ENCODE measurements at places on chromosomes 11 and 22.
A peak's percentile ranks its signal among the peaks of the same experiment; 100 is the strongest.

- no peak for DNase-seq
These were observed 188 bp upstream of the MTNR1B start for GRCh38 chr11:92969293-92969633.

DNA sequence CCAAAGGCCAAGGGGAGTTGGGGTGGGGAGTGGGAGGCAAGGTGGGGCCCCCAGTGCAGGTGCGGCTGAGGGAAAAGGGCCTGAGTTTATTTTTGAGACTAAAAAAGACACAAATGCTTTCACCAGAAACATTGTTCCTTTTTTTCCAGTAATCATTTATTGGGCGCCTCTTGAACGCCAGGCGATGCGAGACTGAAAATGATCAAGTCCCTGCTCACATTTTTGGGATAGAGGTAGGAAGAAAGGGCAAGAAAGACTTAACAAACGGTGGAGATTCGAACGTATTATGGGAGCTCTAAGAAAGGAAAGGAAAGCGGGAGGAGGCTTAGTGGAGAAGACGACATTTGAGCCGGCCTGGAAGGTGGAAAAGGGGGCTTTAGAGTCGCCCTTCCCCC lies 796 bp upstream of the SF3B2 start:
- DNase-seq, result no peak

DNA sequence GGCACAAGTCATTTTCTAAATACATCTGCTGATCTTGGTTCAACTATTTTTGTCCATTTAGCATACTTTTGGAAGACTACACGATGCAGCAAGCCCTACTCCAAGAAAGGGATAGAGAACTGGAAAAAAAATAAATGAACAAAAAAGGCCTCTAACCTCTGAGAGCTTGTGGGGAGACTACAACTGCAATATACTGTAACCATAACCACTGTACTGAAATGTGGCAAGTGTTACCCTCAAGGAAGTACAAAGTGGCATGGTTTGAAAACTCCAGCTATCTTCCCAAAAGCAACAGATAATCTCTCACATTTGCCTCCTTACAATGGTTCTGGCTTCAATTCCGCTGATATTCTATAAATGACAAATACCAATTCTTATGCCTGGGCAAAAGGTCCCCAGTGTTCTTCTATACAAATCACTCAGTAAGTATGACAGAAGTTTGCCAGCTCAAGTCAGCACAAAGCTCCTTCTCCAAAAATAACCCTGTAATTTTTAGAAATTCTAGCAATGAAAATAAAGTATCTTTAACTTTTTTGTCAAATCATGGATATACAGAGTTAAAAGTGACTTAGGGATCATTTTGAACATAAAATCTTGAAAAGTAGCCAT lies 22.9 kb downstream of the AMBRA1 start:
- no peak for DNase-seq

DNA sequence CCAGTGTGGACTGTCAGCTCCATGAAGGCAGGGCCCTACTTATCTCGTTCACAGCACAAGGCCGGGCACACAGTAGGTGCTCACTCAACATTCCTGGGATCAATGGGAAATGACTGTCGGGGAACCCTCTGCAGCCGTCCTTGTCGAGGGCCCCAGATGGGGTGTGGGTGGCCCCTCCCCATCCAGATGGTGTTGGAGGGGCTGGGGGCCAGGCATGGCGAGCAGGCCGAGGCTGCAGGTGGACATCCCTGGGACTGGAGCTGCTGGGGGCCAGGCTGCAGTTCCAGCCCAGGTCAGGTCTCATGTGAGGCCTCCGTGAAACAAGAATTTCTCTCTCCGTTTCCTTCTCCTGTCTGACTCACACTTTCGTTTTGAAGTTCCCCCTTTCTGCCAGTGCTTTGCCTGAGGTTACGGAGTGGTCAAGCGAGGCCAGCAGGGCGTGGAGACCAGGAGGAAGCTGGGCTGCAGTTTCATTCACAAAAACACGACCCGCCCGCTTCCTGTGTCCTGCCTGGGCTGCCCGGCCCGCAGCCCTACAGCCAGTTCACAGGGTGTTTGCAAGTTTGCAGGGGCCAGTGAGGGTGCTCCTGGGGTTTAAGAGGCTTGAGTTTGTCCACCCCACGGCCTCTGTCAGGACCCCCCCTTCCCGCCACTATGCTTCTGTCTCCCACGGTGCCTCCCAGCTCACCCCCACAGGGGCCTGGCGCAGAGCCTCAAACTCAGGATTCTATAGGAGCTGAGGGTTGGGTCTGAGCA lies 4.5 kb downstream of the MYEOV start:
- no peak for DNase-seq

DNA sequence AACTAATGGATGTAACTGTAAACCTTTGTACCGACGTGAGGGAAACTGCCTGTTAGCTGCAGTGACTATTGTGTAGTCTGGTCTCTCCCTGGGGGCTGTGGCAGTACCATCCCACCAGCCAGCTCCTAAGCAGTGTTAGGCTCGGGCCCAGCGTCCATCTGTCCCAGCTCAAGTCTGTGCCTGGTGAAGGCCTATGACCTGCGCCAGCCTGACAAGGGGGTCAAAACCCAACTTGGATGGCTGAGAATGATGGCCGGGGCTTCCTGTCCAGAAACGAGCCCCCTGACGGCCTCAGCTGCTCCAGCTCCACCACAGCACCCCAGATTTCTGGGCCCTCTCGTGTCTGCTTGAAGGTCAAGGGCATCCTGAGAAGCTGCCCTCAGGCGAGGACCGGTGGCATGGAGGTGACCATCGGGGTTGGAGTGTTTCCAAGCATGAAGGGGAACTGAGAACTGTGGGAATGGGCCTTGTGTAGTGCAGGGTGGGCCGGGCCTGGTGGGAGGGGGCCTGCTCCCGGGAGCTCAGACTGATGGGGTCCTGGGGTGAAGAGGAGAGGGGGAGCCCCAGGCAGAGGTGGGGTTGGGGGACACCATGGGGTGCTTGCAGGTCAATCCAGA lies 14.3 kb upstream of the SPI1 start:
- DNase-seq, result no peak

DNA sequence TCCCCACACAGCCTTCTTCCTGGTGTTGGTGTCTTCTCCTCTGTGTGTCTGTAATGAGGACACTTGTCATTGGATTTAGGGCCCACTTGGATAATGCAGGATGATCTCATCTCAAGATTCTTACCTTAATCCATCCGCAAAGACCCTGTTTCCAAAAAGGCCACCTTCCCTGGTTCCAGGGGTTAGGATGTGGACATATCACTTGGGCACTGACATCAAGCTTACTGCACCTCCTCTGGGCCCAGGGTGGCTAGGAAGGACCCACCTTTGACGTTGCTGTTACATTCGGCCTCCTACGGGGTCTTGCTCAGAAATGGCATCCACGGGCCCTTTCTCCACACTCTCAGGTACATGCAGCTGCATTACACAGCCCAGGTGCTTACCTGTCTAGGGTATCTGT lies 535.9 kb downstream of the BRD1 start:
- no peak for DNase-seq

DNA sequence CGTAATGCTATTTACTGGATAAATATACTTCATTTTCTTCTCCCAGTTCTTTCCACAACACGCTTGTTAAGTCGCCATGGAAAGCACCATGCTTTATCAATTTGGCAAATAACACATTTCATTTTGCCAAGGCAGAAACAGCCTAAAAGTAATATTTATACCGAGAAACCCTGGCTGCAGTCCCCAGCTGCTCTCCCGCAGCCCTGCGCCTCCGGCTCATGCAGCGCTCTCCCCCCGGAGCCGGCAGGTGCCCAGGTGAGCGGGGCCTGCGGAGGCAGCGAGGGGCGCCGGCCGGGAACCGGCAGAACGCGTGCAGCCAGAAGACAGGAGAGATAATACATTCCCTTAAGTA lies 681 bp upstream of the ARHGEF12 start:
- DNase-seq, result no peak

DNA sequence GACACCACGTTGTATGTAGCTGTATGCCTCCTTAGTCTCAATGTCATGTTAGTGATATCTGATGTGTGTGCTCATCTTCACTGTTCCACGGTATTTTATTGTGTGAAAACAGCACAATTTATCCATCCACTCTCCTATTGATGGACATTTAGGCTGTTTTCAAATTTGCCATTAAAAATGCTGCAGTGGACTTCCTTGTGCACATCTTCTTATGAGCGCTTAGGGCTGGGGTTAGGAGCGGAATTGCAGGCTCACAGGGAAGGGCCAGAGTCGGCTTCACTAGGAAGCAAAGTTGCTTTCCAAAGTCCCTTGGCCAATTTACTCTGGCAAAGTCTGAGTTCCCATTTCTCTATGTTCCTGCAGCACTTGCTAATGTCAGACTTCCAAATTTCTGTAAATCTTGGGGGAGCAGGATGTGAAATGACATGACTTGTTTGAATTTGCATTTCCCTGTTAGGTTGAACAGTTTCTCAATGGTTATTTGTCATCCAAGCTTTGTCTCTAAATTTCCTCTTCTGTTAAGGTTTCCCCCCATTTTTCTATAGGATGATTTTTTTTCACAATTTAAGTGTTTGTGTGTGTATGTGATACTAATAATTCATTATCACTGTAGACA lies 75.4 kb downstream of the MYEOV start:
- DNase-seq, result no peak

DNA sequence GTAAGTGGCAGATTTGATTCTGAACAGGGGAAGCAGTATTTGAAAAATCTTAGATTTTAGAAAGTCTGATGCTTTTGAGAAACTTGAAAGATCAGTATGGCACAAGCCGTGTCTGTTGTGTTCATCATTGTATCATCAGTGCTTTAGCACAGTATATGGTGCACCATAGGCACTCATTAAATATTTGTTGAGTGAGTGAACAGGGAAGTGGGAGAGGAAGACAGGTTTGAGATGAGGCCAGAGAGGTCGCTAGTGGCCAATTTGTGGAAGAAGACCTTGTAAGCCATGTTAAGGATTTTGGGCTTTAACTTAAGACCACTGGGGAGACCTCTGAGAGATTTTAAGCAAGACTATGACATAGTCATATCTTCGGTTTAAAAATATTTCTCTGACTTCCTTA lies 12.9 kb downstream of the CHEK1 start:
- DNase-seq, result no peak

DNA sequence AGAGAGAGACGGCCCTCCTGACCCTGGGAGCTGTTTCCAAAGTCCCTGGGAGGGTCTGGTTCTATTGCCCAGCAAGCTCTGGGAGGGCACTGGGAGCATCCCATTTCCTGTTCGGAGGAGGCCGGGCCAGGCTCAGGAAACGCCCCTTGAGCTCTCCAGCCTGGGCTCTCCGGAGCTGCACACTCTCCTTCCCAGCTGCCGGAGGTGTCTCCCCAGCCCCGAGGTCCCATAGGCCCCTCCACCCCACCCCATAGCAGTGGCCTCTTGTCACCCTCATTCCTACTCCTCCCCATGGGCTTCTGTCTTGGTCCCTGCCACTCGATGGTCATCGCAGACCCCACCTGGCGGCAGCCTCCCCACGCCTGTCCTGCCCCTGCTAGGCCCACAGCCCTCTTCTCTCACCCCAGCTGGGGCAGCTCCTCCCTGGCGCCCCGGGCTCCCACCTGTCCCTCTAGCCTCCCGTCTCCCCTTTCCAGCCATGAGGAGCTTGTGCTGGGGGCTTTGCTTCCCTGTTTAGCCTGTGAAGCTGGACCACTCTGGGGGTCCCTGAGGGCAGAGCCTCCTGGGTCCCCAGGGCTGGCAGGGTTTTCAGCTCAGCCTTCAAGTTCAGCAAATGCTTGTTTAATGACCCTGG lies 2.8 kb downstream of the TSPAN32 start:
- no peak for DNase-seq

DNA sequence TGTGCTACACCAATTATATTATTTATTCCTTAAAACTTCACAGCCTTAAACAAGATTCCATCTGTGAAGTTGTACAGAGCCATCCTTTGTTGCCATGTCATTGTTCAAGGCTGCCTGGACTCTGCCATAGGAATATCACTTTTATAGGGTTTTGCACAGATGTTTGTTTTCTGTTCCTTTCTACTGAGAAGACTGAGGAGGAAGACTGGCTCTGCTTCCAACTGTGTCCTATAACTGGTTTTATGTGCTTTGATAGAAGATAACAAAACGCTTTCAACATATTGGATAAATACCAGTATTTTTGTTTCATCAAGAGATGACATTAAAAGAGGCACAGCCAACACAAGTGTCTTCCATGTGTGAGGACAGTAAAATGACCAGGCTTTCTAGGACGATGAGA lies 120.6 kb downstream of the CD44 start:
- DNase-seq, result no peak

- DNase-seq, result peak; percentile 50
These were observed 62.6 kb upstream of the PHF21B start for GRCh38 chr22:45072322-45072903.

GRCh38 chr11:61092280-61092766 lies 10.0 kb upstream of the CD5 start:
- DNase-seq, result peak; percentile 70

DNA sequence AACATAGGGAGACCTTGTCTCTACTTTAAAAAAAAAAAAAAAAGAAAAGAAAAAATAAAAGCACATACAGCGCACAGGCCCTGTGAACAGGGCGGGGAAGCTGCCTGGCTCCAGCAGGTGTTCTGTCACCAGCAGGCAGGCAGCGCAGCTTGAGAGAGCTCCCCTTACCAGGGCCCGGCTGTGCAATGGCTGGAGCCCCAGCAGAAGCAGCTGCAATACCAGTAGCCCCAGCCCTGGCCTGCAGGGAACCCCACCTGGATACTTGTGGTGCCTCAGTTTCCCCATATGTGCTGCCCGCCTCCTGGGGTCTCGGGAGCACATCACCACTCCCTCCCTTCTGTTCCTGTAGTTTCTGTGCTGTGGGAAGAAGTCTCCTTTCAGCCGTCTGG lies 12.3 kb downstream of the TSPAN32 start:
- DNase-seq, result no peak

DNA sequence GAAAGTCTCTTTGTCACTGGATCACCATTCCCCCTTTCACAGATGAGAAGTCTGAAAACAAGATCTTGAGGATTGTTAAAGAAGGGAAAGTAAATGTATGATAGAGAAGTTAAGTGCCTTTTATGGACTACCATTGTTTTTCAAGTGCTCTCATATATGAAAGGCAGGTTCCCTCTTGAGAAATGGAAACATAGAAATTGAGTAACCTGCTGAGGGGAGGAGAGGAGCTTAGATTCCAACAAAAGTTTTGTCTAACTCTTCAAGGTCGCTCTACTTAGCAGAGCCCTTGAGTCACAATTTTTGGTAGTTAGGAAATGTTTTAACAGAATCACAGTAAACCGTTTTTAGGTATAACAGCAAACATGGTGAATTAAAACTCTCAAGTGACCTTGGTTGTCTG lies 80.1 kb downstream of the SVIP start:
- DNase-seq, result no peak

DNA sequence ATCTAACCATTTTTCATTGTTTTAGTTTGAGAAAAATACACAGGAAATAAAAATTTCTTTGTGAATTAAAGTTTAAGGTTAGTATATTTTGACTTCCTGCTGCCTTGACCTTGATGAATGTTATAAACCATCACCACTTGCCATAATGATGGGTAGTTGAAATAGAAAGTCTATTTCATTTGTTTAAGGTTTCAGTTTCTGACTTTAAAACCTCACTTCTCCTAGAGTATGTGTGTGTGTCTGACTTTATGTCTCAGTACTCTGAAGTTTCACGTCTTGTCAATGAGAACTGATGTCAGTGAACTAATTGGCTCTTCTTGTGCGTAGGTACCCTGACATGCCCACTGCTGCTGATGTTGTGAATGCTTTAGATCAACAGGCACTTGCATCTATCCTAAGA lies 188.2 kb downstream of the METTL15 start:
- no peak for DNase-seq

- no peak for DNase-seq
These were observed 1.7 kb upstream of the LRRC4C start for GRCh38 chr11:41461057-41461681.

- no peak for DNase-seq
These were observed 9.8 kb downstream of the MMP20 start for GRCh38 chr11:102615077-102615893.

- peak; percentile 91 for DNase-seq
These were observed 16.6 kb upstream of the ARHGAP8 start for GRCh38 chr22:44735518-44736428.

Data from stimulated activated CD4-positive, alpha-beta T cell treated with anti-CD3 and anti-CD28 coated beads, Interleukin-2, amount 100 ng/mL, for 24 hours (primary cell).